ENCODE measurements at places on chromosomes 2 and 18.

- no peak for DNase-seq
These were observed 25.4 kb downstream of the DYSF start for GRCh38 chr2:71478806-71479205.

DNA sequence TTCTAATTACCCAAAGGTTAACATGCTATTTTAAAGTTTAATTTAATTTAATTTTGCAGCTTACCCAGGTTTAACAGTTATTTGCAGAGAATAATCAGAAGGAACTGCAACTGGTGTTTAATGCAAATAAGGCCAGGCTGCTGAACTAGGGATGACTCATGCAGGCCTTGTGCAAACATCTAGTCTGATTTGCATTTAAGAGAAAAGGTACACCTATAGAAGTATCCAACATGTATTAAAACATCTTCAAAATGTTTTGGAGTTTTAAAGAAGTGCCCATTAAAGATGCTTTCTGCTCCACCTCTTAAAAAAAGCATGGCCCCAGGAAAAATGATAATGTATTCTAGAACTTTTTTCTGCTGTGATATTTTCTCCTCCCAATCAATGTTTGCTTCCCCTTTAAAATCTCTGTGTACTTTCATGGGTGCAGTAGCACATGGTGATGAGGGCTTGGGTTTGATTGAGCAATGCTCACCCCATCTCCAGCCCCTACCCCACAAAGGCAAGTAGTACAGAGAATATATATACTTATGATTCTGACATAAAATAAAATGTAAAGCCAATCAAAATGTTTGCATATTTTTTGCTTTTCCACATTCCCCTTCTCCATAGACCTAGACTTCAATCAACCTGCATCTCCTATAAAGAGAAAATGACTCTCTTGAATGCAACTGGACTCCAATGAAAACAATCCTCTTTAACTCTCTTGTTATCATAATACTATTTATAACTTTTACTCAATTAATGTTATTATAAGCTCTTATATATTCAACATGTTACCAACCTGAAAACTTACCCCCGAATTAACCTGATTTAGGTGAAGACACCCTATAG, 54.1 kb downstream of the ATP8B1 start:
- DNase-seq, result no peak

DNA sequence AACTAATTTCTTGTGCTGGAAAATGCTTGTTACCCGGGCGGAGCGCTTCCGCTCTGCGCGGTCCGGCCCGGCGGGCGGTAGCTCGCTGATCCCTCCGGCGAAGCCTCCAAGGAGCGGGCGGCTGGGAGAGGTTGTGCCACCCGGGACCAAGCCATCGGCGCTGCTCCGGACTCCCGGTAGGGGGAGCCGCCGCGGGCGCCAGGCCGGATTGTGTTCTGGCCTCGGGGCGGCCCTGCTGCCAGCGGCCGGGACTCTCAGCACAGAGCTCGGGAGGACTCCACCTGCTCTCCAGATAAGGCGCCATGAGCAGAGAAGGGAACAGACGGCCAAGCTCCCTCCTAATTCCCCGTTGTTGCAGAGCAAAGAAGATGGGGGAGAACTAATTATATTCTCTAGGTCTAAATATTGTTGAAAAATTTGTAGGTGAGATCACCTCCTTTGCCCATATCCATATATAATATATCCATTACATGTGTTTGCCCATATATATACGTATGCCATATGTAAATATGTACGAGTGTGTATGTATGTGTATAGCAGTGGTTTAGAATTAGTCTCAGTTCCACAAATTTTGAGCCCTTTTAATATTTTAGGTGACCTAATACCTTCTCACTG, 13.8 kb upstream of the SATB2 start:
- DNase-seq, result peak; percentile 57

DNA sequence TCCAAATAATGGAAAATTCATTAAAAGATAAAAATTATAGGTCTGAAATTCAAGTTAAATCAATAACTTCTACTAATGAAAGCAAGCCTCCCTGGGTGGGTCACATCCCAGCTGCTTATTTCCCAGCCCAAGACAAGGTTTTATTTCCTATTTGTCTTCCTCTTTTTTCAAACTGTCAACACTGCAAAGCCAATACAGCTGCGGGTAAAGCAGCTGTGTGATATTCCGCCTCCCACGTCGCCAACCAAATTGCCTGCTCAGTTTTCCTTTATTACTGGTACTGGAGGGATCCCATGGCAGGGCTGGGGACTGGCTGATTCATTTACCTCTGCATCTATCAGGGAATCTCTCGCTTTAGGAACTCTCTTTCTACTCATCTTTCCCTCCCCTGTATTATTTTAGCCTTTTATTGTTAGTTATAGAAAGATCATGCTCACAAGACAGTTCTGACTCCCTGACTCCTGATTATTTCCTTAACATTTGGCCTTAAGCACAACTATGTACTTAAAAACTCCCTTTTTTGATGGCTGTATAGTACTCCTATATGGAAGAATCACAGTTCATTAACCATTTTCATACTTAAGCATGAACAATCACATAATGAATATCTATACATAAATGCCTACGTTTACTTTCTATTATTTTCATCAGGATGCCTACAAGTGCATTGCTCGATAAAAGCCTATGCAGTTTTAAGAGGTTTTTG, 253.1 kb downstream of the CDCA7 start:
- no peak for DNase-seq

- DNase-seq, result peak; percentile 4
These were observed 1.3 kb upstream of the TGFBRAP1 start for GRCh38 chr2:105330681-105331375.
